ENCODE measurements at places on chromosomes 6 and 20.

DNA sequence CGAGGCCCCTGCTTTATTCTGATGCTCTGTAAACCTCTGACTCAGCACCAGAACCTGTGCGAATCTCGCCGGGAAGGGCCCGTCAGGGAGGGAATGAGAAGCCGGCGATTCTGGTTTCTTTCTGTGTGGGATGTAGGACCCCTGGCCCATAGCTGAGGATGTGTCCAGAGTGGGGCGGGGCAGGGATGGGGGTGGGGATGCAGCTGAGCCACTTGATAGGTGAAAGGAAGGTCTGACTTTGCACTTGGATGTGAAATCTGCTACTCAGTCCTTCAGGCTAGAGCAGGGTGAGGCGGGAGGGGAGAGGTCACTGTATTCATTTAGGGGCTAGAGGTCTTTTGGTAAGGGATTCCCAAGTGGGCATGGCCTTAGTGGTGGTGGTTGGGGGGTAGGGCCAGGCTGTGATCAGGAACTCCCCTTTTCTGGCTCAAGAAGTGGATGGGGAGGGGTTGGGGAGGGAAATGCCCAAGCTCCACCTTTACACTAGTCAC lies 2.3 kb downstream of the TOX2 start:
- no peak overlapping the region for H3K27ac ChIP-seq
- H3K36me3 ChIP-seq: no peaks in the 10 kb centered on the region
- peaks cover 63% of the 10 kb centered on the region for H3K27me3 ChIP-seq
- no peak overlapping the region for H3K4me3 ChIP-seq

GRCh38 chr6:2220154-2220553 lies 25.3 kb downstream of the GMDS start:
- H3K4me3 ChIP-seq: no peak overlapping the region
- no peaks in the 10 kb centered on the region for H3K27me3 ChIP-seq
- H3K36me3 ChIP-seq: no peaks in the 10 kb centered on the region
- peaks cover 6% of the 10 kb centered on the region for H3K4me1 ChIP-seq
- H3K27ac ChIP-seq: no peak overlapping the region

- no peak overlapping the region for H3K4me3 ChIP-seq
- no peak overlapping the region for H3K27ac ChIP-seq
- no peak for DNase-seq
- H3K4me1 ChIP-seq: no peaks in the 10 kb centered on the region
- no peaks in the 10 kb centered on the region for H3K27me3 ChIP-seq
- H3K36me3 ChIP-seq: no peaks in the 10 kb centered on the region
Observed at GRCh38 chr6:10995114-10995707, 48.9 kb downstream of the ELOVL2 start.

DNA sequence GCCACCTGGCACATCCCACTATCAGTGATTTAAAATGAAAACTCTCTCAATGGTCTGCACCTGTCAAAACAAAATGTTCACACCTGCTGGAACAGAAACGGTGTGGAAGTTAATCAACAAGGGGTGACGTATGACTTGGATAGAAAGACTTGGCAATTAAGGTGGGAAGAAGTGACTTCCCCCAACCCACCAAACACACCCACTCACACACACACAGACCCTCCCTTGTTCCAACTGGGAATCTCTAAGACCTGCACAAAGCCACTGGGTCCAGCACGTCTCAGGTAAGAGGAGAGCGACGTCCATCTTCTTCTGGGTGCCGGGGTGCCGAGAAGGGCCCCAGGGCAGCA lies 25.1 kb upstream of the TCFL5 start:
- H3K27ac ChIP-seq: no peak overlapping the region
- no peaks in the 10 kb centered on the region for H3K27me3 ChIP-seq
- H3K36me3 ChIP-seq: no peaks in the 10 kb centered on the region
- H3K4me1 ChIP-seq: no peaks in the 10 kb centered on the region

Data from breast epithelium (tissue), 4 donors.